ENCODE measurements at places on chromosomes 11 and 22.

DNA sequence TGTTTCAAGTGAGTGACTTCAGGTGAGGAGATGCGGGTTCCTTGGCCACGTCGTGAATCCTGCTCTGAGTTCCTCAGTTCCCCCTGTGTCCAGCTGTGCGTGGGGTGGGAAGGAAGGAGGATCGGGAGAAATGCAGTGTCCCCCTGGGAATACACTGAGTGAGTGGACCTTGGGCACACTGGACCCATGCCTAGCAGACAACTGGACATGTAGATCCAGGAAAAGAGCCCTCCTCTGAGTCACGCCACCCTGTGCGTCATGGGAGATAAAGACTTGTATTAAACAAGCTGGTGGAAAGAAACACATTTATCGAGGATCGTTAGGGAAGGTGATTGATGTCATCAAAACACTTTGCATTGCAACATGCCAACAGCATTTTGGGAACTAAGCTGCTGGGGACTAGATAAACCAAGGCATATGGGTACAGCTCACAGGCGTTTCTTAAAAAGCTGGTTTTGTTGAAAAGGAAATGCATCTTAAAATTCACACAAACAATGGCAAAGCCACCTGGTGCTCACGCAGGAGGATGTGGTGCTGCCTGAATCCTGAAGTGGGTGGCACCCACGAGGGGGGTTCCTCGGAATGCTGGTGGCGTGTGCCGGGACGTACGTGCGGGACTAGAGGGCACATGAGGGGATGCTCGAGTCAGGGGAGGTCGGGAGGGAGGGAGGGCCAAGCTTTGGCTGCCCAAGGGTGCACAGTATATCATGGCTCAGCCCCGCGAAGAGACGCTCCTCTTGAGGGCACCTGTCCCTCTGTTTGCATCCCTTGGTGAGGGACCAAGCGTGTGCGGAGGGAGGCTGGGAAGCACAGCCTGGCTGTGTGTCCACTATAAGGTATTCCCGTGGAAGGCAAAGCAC is 303.5 kb downstream of the TBC1D22A start:
- no peak for DNase-seq

DNA sequence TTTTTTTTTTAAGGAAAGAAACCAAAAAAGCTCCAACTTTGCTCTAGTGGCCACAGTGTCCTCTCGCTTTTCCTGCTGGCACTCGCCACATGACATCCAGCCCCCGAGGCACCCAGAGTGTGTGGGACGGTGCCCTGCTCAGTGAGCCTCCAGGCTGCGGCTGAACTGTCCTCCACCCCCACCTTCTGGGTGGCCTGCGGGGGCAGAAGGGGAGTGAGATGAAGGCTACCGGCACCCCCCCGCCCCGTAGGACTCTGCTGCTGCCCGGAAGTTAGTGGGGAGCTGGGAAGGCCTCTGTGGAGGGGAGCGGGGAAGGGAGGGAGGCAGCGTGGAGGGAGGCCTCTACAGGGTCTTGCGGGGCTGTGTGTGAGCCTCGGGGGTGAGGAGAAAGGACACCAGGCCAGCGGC is 264.4 kb downstream of the CTTN start:
- DNase-seq: no peak

DNA sequence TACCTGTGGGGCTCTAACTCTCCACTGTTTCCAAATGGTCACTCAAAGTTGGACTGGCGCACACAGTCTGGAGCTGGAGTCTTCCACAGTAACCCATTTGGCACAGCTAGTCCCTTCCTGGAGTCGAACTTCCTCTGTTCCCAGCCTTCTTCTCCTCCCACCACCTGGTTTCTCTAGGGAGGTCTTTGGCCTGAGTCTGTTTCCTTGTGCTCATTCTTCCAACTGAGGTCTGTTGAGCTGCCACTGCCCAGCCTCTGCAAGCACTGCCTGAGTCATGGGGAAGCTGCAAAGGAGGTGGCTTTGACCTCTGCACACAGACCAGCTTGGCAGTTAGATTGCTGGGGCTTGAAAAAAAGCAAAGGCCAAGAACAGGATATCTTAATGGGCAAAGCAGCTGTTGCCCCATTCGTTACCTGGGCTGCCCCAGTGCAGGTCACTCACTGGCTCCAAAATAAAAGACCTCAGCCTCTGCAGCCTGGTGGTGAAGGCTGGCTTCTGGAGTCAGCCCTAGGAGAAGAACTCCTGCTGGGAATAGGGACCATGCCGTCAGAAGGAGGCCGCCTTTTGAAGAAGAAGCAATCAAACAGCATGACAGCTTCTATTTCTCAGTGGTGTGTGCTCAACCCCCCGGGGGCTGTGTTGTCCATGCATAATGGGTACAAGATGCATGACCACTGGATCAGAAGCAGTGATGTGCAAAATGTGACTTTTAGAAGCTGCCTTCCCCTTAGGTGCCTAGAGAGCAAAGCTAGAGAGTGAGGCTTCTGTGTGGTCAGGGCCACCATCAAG is 3.0 kb downstream of the ADAMTS15 start:
- no peak for DNase-seq

- DNase-seq: no peak
Measured at GRCh38 chr11:87545858-87546257, 508.1 kb downstream of the TMEM135 start.

GRCh38 chr11:119100246-119100970 is 1.2 kb downstream of the DPAGT1 start:
- DNase-seq: no peak

GRCh38 chr22:17265649-17266248 is 46.5 kb upstream of the ADA2 start:
- no peak for DNase-seq

- DNase-seq: no peak
Measured at GRCh38 chr11:68049509-68050370, 10.9 kb downstream of the TCIRG1 start.

DNA sequence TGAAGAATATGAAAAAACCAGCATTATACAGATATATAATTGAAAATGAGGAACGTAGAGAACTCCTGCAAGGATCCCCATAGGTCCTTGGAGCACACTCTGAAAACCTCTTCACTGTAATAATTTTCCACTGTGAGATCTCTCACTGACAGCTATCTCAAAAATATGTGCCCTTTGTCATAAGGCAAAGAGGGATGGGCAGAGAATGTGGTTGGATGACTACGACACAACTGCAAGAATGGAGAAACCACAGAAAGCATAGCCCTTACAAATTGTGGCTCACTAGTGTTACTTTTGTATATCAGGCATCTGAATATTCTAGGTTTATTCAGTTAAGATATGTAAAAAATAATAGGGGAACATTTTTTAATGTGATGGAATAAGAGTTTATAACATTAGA is 7.9 kb upstream of the CTSC start:
- no peak for DNase-seq

- no peak for DNase-seq
Measured at GRCh38 chr11:70112017-70112434, 33.9 kb downstream of the ANO1 start.

GRCh38 chr11:3855808-3856491 is 486 bp downstream of the STIM1 start:
- no peak for DNase-seq

DNA sequence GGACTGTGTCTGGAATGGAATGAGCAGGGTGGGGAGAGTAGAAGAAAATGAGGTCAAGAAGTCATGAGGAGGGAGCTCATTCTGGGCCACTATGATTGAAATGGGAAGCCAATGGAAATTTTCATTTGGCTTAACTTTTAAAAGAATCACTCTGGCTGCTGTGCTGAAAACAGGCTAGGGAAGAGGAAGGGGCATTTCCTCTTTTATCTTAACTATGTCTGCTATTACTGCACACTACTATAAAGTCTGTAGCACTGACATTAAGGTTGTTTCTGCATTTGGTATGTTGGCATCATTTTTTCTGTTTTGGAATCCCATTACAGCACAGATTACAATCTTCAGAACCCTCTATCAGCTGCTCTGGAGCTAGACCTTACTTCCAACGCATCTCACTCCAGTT is 8.2 kb downstream of the PATL1 start:
- DNase-seq: no peak

DNA sequence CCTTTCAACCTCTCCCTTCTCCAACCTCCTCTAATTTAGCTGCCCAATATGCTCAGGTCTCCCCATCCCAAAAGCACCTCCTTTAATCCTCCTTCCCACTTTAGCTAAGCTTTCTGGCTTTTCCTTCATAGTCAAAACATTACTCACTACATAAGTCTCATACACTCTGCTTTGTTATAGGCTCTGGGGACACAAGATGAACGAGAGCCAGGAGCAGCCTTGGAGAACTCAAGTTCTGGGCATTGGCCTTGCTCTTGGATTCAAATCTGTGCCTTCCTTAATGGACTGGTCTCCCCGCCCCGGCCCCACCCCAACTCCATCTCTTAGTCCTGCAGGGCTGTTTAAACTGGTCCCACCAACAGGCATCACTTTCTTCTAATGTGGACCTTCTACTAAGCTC is 11.4 kb upstream of the HPX start:
- no peak for DNase-seq

DNA sequence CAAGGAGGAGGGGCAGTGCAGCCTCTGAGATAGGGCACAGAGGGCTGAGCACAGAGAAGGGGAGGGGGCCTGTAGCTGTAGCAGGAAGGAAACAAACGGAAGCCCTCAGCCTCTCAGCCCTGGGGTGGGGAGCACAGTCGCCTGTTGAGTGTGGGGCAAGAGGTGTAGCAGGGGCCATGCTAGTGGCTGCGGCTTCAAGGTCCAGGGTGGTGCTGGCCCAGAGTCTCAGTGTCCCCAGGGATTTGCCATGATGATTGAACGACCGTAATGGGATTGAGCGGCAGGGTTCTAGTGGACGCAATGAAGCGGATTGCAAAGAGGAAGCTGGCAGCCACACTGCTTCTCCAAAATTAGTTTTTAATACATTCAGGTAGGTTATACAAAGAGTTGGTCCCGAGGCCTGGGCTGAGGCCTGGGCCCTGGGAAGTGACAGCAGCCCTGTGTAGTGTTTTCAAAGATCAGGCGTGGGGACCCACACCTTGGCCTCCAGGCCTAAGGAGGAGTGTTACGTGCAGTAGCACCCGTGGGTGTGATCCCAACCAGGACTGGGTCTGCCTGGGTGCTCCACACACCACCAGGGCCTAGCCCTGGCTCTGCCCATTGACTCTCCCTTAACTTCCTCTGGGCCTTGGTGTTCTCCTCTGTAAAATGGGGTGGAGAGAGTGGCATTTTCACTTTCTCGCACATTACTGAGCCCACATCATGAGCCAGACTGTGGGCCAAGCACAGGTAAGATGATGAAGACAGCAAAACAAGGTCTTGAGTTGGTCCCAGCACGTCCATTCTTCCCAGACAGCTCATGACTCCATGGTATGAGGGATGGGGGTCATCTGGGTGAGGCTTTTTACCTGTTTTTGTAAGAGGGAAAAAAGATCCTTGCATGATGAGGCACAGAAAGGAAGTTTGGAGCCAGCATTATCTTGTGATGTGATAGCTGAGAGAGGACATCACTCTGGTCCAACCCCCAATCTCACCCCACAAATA is 13.1 kb downstream of the LRRC32 start:
- DNase-seq: no peak

GRCh38 chr11:64186492-64187165 is 658 bp downstream of the STIP1 start:
- no peak for DNase-seq

- DNase-seq: no peak
Measured at GRCh38 chr11:15616130-15617105, 501.7 kb downstream of the INSC start.

GRCh38 chr11:83166193-83166866 is 9.4 kb downstream of the PCF11 start:
- DNase-seq: no peak

DNA sequence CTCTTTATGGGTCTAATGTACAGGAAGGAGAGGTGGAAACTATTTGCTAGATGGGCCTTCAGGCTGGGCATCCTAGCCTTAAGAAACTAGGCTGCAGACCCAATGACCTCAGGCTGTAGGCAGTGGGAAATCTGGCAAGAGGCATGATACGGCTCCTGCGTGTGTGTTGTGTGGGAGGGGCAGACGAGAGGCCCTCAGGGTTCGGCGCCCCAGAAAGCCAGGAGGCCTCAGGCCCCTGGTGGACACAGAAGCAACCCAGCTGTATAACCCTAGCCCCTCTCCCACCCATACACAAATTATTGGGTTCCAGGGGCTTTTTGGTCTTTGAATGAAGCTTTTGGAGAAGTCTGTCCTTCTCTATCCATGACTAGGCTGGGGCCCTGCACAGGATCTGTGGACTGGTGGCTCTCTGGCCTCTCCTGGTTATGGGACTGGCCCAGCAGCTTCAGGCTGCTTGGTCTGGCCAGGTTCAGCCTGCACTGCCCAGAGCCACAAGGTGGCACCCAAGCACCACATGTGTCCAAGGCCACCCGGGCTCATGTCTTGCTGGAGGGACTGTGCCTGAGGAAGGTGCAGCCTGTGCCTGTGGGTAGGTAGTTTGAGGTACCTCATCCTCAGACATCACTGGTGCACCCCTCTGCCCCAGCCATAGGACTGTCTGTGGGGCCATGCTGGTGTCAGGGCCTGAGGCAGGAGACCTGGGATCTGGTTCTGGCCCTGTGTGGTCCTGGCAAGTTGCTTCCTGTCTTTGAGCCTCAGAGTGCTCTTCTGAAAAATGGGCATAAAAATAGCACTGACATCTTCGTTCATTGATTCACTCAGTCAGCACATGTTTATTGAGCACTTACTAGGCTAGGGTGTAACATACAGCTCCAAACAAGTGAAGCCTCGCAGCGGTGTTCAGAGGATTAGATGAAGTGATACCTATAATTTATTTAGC is 87.5 kb downstream of the RRM1 start:
- no peak for DNase-seq

- no peak for DNase-seq
Measured at GRCh38 chr11:57356268-57356667, 18.1 kb downstream of the P2RX3 start.

DNA sequence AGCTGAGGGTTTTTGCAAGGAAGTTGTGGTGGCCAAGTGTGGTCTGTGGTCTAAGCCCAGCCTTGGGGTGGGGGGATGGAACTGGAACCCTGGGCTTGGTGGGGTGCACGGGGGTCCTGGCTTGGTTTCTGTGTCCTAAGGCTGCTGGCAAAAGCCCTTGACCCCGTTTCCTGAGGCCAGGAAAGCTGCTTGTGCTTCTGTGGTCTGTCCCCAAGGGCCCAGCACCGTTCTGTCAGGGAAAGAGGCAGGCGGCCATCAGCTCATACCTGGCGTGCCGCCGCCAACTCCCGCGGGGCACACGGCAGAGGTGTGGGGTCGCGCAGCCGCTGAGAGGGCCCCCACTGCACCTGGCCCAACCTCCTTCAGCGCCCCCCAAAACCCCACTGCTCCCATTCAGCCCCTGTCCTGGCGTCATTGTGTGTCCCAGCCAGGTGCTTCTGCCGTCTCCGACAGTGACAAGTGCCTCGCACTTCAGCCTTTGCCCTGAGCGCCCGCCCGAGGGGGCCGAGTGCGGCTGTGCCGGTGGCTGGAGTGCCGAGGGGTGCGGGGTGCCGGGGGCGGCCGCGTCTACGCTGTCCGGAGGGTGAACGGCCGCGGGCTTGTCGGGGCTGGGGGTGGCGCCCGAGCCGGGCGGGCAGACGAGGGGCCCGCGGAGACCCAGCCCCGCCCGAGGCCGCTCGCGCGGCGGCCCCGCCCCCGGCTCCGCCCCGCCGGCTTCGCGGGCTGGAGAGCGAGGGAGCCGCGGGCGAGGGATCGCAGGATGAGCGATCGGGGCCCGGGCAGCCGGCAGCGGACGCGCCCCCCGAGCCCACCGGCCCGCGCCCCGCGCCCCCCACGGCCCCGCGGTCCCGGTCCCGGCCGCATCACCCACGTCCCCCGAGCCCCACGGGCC is at the start of gene CNIH2:
Gene CNIH2, plus strand, starts transcription at position 705 of the 892 bp plus-strand sequence. CDS start 282 bp downstream, outside the sequence.
- no peak for DNase-seq
